CD4-positive, CD25-positive, alpha-beta regulatory T cell (primary cell): ENCODE measurements at places on chromosomes 7 and 10. TPM values are rescaled to one million over a fixed set of nuclear protein-coding genes. Genes with fewer than 3 reads are reported as not detected.

ATAD1 gene
- polyA plus RNA-seq = 33.9 TPM

LRMDA gene
- not detected for polyA plus RNA-seq

ITGA8 gene
- polyA plus RNA-seq = not detected

SEMA4G gene
- polyA plus RNA-seq = not detected

FZD1 gene
- polyA plus RNA-seq = not detected

PRKG1 gene
- not detected for polyA plus RNA-seq

MTG1 gene
- polyA plus RNA-seq = 46.7 TPM

RELN gene
- polyA plus RNA-seq = not detected

STAG3 gene
- 4.0 TPM for polyA plus RNA-seq

SHTN1 gene
- 0.71 TPM for polyA plus RNA-seq

ADCYAP1R1 gene
- polyA plus RNA-seq = not detected
